ENCODE measurements at places on chromosomes 7 and 10.

- DNase-seq, result no peak
Observed at GRCh38 chr7:24478137-24478655, 95.1 kb upstream of the PALS2 start.

- peak; percentile 11 for DNase-seq
Observed at GRCh38 chr7:37311355-37311754, 137.3 kb downstream of the ELMO1 start.

- no peak for DNase-seq
Observed at GRCh38 chr7:121219026-121219425, 109.8 kb upstream of the WNT16 start.

GRCh38 chr7:151226560-151226874 lies 488 bp downstream of the ABCF2 start:
- DNase-seq, result no peak

DNA sequence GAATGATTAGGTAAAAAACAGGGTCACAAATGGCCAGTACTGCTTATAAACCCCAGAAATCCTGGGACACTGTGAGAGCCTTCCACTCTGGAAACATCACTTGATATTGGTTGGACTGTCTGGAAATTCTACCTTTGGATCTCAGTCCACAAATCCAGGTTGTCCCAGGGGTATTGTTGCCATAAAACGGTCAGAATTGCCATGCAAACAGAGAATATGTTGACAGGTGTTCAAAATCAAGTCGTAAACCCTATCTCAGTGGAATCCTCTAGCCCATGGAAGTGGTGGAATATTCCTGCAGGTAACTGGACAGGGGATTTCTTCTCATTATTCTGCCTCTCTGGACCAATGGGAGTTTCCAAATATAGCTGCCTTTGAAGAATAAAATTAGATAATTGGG lies 31.2 kb upstream of the KCTD7 start:
- peak; percentile 43 for DNase-seq

DNA sequence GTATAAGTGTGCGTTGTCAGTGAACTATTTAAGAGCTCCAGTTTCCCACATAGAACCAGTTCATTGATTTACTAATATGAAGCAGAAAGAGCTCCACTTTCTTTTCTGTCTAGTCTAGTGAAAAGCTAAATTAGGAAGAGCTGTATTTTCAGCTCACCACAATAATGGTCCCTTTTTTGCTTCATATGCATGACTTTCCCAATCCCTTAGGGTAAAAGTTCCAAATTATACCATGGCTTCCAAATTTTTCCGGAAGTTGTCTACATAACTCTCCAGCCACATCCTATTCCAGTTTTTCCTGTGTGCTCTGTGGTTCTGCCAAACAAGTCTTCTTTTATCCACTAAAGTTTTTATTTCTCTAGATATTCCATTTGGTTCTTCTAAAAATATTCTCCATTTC lies 685.2 kb downstream of the REEP3 start:
- DNase-seq, result no peak

- no peak for DNase-seq
Observed at GRCh38 chr10:103470761-103471653, 8.0 kb downstream of the CALHM3 start.

DNA sequence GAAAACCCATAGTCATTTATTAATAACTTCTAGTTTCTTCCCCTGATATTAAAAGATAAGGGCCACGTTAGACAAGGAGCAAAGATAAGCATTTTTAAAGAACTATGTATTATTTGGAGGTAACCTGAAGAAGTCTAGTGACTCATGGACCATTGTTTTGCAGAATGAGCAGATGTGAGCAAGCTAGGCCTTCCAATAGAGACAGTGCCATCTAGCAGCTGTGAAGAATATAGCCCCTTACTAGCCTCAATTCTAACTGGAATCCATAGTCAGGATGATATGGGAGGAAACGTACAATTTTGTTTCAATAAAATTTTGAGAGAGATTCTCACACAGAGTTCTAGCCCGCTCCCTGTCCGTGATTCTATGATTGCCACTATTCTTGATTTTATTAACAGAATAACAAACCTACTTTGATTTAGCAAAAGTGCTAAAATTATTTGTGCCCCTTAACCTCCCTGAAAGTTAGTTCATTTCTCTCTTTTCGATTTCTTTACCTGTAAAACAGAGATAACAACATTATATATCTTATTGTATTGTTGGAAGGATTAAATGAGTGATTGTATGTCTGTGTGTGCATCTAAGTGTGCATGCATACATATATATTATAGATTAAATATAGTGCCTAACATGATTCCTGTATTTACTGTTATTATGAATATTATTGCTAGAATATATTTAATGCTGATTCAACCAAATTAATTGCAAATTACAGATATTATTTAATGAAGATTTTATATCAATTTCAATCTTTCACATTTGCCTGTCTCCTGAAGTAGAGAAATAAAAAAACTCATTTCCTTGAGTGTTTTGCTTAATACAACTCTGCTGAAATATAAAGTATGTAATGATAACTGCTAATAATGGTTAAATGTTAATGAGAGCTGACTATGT lies 22.7 kb downstream of the FAM237B start:
- DNase-seq, result peak; percentile 21

- no peak for DNase-seq
Observed at GRCh38 chr7:78777829-78778228, 675.6 kb downstream of the MAGI2 start.

DNA sequence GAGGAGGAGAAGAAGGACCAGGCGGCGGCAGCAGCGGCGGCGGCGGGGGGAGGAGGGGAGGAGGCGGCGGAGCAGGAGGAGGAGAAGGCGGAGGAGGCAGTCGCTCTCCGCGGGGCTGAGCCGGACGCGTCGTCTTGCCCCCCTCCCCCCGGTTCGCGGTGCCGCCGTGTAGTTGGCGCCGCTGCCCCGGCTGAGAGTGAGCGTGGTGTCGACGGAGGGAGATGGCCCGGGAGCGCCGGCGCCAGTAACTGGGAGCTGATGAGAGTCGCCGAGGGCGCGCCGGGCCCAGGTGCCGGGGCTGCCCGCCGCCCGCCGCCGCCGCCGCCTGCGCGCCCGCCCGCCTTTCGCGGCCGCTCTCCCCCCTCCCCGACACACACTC lies 257 bp downstream of the WAC start:
- no peak for DNase-seq

GRCh38 chr10:96034625-96035024 lies 8.8 kb upstream of the CCNJ start:
- no peak for DNase-seq

- DNase-seq, result no peak
Observed at GRCh38 chr7:22125436-22125835, 179.7 kb upstream of the CDCA7L start.

DNA sequence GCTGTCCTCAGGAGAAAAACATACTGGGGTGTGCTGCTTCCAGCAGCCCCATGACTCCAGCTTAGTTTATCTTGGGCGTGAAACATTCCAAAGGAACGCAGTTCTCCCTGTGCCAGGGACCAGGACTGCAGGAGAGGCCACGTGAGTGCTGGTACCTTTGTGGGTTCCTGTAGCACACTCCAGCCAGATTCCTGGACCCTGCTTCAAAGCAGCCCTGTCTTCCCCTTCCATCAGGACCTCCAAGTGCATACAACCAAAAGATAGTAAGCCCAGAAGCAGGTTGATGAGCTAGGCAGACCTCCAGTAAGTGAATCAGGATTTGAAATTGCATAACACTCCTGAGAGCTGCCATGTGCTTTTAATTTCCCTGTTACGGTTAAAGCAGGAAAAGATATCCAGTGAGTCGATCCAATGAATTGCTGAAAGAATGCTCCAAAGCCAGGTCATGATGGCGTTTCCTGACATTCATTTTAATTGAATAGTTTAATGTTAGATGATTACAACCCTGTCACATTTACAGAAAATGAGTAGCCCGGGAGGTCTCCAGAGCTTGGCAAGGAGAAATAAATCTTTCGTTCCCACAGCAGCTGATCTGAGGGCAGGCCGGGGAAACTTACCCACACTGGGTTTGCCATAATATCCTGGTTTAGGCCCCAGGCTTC lies 38.9 kb upstream of the CPXM2 start:
- no peak for DNase-seq

- DNase-seq, result no peak
Observed at GRCh38 chr10:96764425-96765060, 44.2 kb upstream of the PIK3AP1 start.

GRCh38 chr7:147412109-147412508 lies 1178.5 kb upstream of the C7orf33 start:
- DNase-seq, result no peak

DNA sequence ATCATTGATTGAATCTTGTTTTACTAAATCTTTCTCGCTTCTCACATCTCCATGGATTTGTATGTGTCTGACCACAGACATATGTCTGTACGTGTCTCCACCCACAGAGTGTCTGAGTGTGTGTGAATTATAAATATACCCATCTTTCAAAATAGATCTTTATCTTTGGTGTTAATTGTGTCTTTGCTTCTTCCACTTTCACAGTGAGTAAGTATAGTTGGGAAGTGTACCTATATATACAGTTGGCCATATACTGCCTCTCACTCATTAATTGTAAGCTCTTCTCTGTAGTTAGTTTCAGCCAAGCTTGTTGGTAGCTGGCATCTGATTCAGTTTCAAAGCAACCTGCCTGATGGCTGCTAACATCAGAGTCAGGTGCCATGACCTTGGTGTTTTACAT lies 18.4 kb downstream of the EEPD1 start:
- DNase-seq, result no peak

DNA sequence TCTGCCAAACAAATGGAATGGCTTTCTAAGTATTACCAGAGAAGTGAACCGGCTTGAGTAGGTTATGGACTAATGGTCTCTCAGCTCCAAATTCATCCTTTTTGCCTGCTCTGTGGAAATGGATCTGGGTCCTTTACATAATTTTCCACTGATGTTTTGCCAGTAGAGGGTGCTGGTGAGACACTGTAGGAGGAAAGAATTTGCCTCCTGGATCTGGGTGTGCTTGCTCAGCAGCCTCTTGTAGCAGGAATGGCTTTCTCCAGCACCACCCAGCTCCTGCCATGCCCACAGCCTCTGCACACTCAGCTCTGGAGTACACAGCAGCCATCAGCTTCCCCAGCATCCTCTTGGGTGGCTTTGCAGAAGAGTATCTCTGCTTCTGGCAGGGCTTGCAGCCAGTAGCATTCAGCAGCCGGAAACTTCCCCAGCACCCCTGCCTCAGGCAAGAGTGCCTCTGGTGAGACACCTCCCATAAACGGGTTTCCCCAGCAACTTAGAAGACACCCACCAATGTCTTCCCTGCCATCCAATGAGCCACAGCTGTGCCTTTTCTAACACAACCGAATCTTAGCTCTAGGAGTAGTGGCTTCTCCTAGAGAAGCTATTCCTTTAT lies 235.0 kb upstream of the PLPP4 start:
- peak; percentile 8 for DNase-seq

DNA sequence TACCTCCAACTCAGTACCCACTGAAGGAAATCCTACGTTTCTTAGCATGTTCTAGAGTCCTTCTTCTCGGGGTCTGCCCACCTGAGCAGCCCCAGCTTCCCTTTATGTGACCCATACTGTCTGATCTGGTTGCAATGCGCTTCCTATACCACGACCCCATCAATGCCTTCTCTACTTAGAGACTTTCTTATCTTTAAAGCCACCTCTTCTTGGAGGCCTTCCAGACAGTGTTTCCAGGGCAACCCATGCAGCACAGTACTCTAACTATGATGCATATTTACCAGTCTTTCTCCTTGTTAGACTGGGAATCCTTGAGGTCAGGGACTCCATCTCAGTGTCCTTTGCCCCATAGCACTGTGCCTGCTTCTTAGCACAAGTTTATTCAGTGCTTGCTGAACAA lies 54.5 kb upstream of the SLF2 start:
- no peak for DNase-seq

- no peak for DNase-seq
Observed at GRCh38 chr7:102055181-102055976, 231.3 kb upstream of the SH2B2 start.

- DNase-seq, result peak; percentile 45
Observed at GRCh38 chr7:32569388-32570289, 74.3 kb downstream of the AVL9 start.

GRCh38 chr10:82150123-82150900 lies 275.3 kb downstream of the NRG3 start:
- no peak for DNase-seq

DNA sequence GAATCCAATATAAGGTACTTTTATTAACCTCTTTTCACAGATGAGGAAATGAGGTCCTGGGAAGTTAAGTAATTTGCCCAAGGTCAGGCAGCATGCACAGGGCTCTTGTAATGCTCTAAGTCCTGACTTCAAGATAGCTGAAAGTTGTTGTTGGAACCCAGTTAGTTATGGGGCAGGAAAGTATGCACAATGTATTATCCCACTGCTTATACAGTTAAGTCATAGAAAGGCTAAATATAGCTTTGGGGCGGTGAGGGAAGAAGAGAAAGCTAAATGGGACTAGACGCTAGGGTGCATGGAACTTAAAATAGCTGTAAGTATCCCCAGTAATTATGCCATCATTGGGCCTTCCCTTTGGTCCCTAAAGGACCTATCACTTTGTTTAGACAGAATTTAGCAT lies 9.2 kb downstream of the GLCCI1 start:
- no peak for DNase-seq

DNA sequence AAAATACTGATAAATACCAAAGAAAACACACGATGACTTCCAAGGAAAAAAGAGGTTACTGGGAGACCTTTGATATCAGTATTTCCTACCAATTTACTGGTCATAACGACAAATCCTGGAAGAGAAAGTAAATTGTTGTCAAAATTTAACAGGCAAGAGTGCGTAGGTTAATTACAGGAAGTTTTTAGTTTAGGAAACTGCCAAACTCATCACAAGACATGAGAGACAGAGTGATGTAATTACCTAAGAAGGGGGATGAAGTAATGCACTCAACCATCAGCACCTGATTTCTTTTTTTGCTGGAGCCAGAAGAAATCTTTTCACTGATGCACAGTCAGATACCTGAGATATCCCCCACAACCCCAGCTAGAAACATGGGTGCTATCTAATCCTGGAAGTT lies 16.8 kb downstream of the MACC1 start:
- DNase-seq, result peak; percentile 55

DNA sequence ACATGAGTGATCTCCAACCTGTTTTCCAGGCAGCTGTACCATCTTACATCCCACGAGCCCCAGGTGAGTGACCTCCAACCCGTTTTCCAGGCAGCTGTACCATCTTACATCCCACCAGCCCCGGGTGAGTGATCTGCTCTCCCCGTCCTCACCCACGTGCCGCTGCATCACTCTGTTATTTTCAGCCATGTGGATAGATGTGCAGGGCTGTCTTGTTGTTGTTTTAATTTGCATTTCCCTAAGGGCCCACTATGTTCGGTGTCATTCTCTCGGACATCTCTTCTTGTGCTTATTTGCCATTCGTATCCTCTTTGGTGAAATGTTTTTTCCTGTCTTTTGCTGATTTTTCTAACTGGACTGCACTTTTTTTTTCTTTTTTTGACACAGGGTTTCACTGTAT lies 17.9 kb upstream of the LARP4B start:
- no peak for DNase-seq

GRCh38 chr10:33441561-33441960 lies 107.1 kb upstream of the NRP1 start:
- DNase-seq, result no peak

Data from large intestine (tissue), 12 donors.